Amygdala (tissue), 56 donors: ENCODE measurements at places on chromosomes 11 and 22.

- no peak for DNase-seq
These were observed 618 bp downstream of the MTA2 start for GRCh38 chr11:62601122-62601371.

DNA sequence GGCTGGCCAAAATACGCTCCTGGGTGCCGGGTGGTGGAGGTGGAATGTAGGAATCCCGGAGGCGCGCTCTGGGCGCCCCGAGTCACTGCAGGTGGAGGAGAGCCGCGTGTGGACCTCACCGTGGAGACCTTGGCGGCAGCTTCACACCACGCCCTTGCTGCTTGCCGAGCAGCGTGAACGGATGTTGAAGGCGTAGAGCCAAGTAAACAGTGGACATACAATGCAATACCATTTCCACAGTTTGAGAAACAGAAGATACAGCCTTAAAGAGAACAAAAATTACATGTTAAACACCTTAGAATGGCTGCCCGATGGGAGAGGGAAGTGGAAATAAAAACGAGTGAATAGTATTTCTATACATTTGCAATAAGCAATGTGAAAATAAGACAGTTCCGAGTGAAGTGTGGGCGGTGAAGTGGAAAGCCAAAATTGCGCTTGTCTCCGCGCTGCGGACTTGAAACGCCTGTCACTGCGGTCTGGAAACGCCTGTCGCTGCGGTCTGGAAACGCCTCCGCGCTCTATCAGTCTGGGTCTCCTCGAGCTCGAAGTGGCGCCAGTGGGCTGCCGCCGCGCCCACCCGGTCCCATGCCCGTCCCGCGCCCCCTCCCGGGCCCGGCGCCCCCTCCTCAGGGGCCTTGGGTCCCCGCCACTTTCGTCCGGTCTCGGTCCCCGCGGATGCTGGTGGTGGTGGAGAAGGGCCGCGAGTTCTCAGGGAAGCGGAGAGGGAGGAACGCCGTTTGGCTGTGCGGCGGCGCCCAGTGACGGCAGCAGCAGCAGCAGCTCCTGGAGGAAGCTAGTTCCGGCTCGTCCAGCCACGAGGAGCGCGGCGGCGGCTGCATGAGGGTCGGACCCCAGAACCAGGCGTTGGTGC lies 1.6 kb downstream of the NCR3LG1 start:
- peak; percentile 44 for DNase-seq

DNA sequence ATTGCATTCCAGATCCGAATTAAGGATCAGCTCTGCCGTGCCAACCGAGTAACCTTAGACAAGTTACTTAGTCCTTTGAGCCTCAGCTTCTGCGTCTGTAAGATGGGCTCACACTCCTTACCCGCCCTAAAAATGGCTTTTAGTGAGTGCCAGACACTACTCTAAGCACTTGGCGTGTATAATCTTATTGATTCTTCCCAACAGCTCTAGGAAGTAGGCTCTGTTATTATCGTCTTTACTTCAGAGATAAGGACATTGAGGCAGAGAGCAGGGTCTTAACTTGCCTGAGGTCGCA lies 21.7 kb upstream of the ROBO3 start:
- no peak for DNase-seq

DNA sequence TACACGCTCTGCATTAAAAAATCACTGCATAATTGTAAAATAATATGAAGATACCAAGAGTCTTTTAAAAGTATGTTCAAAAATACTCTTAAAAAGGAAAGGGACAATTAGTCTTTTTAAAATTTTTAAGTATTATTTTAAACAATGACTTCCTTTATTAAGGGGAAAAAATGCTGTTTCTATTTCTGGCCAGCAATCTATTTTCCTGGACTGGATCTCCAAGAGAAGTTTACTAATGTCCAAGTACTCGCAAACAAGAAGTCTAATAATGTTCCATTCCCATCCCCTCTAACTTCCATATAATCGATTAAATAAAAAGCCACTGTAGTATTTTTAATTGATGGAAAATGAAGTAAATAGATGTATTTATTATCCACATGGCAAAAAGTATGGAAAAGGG lies 123.7 kb downstream of the MPPED2 start:
- no peak for DNase-seq

DNA sequence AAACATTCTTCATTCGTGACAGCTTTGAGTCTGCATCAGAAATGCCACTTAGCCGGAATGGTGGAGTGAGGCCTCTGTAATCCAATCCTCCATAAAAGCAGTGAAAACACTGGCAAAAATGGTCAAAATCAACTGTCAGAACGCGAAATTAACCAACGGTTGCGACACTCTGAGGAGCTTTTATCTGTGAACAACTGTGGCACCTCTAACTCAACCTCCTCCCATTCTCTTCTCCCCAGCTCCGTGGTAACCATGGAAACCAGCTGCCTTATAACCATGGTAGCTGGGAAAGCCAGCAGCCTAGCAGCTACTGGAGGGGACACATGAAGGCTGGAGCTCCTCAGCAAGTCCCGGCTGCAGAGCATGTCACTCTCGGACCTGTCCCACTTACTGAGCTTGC lies 20.3 kb downstream of the AP2A2 start:
- DNase-seq: no peak

- DNase-seq: no peak
These were observed 3.6 kb downstream of the BCO2 start for GRCh38 chr11:112178936-112179335.

DNA sequence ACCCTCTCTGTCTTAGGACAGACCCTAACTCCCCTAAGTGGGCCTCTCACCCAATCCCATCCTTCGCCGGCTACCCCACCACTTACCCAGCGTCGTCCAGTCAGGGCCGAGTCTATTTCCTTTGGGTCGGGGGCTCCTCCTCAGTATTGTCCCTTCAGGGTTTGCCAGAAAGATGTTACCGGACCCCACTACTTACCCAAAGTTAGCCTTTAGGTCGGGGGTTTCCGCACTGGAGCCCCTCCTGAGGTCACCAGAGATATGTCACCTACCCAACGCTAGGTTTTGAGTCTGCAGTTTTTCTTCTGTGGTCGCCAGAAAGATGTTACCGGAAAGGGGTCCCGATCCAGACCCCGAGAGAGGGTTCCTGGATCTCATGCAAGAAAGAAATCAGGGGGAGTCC lies 17.9 kb upstream of the B4GALNT4 start:
- DNase-seq: no peak

GRCh38 chr11:70140711-70141485 lies 62.2 kb upstream of the FADD start:
- DNase-seq: no peak

GRCh38 chr11:90197377-90197776 lies 25.5 kb downstream of the CHORDC1 start:
- no peak for DNase-seq

DNA sequence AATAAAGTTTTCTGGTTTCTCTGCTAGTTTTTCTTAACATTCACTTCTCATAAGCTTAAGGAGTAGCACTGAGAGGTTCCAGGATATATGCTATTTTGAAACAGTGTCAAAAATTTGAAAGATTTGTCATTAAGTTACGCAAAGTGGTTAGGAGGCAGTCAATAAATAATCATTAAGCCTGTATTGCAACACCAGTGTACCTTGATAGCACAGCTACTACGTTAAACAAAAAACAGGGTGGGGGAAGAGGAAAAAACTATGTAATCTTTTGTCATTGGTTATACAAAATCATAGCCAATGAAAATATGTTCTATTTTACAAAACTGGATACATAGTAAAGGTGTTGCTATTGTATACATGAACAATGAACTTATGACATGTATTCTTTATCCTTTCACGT lies 30.4 kb upstream of the PITPNB start:
- DNase-seq: no peak

DNA sequence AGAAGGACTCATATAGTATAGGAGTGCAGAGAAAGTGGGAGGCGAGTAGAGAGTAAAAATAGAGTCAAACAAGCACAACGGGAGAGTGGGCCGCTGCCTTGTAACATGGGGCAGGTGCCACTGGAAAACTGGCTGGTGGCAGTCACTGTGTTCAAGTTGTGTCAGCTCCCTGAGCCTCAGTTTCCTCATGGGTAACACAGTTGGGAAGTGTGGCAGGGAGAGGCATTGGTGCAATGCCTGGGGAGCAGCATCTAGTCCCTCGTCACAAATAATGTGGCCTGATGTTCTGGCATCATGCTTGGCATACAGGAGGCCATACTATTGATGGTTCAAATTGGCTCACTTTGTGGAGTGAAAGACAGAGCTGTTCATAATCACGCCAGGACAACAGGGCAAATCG lies 78.9 kb upstream of the SPON1 start:
- DNase-seq: no peak

DNA sequence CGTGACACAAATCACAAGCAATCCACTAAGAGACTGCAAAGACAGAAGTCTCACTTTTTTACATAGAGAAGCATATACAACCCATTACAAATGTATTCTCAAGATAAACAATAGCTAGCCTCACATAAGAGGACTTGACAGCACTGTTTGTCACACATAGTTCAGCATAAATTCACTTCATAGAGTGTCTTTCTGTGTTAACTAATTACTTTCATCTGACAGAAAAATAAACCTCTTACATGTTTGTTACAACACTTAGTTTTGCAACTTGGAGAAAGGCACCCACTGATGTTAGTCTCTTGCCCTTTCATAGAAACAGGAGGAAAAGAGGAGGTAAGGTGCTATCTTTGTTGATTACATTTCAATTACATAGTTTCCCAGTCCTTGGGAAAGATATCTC lies 2221.9 kb upstream of the RAG2 start:
- no peak for DNase-seq

- peak; percentile 66 for DNase-seq
These were observed 188.9 kb downstream of the BRD1 start for GRCh38 chr22:49638788-49639187.

GRCh38 chr11:132008872-132009271 lies 638.5 kb downstream of the NTM start:
- DNase-seq: no peak

- no peak for DNase-seq
These were observed 402.4 kb upstream of the LRRC4C start for GRCh38 chr11:41861838-41862237.

- DNase-seq: no peak
These were observed 2.7 kb downstream of the PITPNM1 start for GRCh38 chr11:67502328-67502979.

GRCh38 chr22:31081963-31082605 lies 966 bp downstream of the SMTN start:
- no peak for DNase-seq
